ENCODE measurements at places on chromosomes 3 and 15.

- DNase-seq: no peak
These were observed 90.6 kb upstream of the AKAP13 start for GRCh38 chr15:85289677-85290365.

- DNase-seq: no peak
These were observed 57.6 kb downstream of the ATG7 start for GRCh38 chr3:11329777-11330176.

GRCh38 chr15:26767169-26767670, 5.6 kb downstream of the GABRB3 start:
- no peak for DNase-seq

- DNase-seq: no peak
These were observed 485.0 kb upstream of the ATP11B start for GRCh38 chr3:182308328-182308727.

GRCh38 chr15:64636556-64636955, 138.8 kb downstream of the RBPMS2 start:
- DNase-seq: no peak

GRCh38 chr3:160434071-160434470, 15.5 kb downstream of the TRIM59 start:
- no peak for DNase-seq

Data from memory B cell (primary cell).